CD4-positive, alpha-beta T cell treated with Interleukin-10 for 1 hour (primary cell): ENCODE measurements at places on chromosomes 5 and 9.

DNA sequence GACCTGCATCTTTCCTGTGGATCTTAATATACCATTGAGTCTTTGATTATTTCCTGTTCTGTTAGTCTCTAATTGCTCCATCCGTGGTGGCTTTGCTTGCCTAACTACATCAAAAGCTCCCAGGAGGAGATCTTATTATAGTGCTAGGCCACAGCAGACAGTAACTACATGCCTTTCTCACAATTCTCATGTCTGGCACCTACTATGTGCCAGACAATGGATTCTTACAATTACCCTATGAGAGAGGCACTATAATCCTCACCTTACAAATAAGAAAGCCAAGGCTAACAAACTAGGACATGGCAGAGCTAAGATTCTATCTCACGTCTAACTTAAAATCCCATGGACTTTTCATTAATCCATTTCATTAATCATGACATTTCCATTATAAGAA, 70.3 kb upstream of the TARS1 start:
- no peak for DNase-seq

- no peak for DNase-seq
Observed at GRCh38 chr5:135016861-135017290, 17.2 kb downstream of the PITX1 start.

DNA sequence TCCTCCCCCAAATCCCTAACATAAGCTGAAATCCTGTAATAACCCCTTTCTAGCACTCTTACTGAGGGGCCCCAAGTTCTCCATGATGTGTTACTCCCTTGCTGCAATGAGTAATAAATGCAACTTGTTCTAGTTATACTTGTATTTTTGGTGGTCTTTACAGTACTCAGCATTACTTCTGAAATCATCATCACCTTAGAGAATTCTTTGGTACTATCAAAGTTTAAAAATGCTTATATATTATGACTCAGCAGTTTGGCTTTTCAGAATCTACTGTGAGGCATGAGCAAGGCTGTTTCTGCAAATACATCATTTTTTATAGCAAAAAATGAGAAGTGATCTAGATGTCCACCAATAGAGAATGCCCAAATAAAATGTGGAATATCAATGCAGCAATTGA, 20.7 kb upstream of the ROPN1L start:
- DNase-seq = no peak

- DNase-seq = no peak
Observed at GRCh38 chr9:91726406-91727100, 223.5 kb downstream of the ROR2 start.

DNA sequence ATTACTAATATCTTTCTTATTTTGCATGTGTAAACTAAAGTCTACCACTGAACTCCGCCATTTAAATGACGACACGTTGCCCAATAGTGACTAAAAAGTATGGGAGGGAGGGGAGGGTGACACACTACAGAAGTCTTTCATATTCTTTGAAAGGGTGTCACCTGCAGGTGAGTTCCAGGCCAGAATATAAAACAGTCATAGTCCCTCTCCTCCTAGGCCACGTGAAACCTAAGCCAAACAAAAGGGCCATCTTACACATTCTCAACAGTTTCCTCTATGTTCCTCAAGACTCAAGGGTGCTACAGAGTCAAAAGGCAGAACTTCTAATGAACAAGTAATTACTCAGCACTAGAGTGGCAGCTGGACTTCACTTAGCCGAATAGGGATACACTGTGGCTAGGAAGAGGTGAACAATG, 6.4 kb downstream of the CEMIP2 start:
- DNase-seq = peak; percentile 18

DNA sequence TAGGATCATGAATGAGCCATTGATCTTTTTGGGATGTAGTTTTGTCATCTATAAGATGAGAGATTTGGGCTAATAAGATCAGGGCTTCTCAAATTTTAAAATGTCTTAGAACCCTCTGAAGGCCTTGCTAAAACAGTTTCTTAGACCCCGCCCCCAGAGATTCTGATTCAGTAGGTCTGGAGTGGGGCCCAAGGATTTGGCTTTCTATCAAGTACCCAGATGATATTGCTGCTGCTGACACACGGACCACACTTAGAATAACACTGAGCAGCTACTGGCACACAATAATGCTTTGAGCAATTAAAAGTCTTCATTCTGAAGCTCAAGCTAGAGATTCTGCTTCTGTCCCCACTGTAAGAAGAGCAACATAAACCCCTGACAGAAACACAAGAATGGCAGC, 216.7 kb downstream of the SMARCA2 start:
- DNase-seq = no peak

DNA sequence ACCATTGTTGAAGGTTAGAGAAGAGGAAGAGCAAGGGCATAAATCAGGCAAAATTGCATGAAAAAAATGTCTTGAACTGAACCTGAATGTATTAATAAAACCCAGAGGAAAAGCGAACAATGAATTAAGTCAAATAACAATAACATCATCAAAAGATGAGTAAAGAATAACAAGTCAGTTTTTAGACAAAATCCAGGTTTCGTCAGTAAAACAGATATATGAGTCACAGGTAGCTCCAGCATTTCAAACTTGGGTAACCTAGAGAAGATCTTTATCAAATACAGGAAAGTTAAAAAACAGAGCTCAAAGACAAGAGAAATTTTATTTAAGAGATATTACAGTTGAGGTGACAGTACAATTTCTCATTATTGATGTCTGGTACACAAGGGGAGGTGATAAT, 332.4 kb downstream of the EFNA5 start:
- DNase-seq = no peak

GRCh38 chr9:99736291-99736690, 85.4 kb upstream of the NR4A3 start:
- no peak for DNase-seq

DNA sequence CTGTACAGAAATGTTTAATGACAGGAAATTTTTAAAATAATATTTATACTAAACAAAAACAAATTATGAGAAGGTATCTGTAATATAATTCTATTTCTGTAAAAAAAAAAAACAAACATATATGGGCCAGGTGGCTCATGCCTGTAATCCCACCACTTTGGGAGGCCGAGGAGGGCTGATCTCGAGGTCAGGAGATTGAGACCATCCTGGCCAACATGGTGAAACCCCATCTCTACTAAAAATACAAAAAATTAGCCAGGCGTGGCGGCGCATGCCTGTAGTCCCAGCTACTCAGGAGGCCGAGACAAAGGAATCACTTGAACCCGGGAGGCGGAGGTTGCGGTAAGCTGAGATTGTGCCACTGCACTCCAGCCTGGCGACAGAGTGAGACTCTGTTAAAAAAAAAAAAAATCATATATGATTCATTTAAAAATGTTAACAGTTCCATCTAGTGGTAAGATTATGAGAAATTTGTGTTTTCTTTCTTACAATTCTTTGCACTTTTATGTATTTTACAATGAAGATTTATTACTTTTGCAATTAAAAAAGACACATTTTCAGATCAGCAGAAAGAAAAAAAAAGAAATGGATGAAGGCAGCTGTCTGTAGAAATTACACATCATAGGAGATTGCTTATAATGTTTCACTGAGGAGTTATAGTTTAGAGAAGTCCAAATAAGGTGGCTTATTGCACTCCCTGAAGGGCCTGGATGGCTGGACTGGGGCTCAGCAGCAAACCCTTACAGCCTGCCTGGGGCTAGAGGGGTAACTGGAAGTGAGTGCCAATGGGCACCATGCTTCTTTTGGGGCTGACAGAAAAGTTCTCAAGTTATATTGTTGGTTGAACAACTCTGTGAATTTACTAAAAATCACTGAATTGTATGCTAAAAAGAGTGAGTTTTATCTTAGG, 20.3 kb downstream of the C9orf153 start:
- DNase-seq = no peak

- no peak for DNase-seq
Observed at GRCh38 chr5:160497878-160498277, 76.2 kb downstream of the PTTG1 start.

GRCh38 chr5:157821822-157822622, 36.9 kb downstream of the CLINT1 start:
- no peak for DNase-seq

- DNase-seq = peak; percentile 66
Observed at GRCh38 chr5:40436535-40437237, 243.0 kb upstream of the PTGER4 start.

DNA sequence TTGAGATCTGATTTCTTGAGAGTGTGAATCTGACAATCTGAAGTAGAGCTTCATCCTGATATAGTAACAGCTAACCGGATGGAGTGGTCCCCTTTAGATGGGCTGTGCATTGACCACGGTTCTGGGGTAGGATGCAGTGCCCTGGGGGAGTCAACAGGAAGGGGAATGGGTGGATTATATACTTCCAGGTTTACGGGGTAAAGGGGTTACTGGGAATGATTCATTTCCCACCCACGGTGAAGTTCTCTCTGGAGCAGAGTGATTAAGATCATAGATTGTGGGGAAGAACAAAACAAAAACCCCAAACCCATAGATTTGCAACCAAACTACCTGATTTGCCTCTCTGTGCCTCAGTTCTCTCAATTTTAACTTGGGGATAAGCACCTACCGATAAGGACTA, 1.5 kb upstream of the B4GALT7 start:
- no peak for DNase-seq

DNA sequence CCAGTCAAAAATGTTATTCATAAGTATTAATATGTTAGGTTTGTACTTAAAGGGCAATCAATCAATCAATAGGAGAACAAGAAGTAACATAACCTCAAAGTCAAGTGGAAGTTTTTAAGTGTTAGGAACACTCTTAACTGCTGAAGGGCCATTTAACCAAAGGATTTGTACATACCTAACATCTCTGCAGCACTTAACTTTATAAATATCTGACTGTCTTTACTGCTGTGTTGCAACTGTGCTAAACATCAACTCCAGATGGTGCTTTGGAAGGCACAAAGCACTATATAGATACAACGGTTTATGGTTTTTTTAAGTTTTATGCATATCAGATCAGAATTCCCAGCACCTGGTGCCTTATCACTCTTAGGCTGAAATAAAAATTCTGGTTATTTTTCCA, 604.9 kb upstream of the PTGER4 start:
- DNase-seq = no peak

DNA sequence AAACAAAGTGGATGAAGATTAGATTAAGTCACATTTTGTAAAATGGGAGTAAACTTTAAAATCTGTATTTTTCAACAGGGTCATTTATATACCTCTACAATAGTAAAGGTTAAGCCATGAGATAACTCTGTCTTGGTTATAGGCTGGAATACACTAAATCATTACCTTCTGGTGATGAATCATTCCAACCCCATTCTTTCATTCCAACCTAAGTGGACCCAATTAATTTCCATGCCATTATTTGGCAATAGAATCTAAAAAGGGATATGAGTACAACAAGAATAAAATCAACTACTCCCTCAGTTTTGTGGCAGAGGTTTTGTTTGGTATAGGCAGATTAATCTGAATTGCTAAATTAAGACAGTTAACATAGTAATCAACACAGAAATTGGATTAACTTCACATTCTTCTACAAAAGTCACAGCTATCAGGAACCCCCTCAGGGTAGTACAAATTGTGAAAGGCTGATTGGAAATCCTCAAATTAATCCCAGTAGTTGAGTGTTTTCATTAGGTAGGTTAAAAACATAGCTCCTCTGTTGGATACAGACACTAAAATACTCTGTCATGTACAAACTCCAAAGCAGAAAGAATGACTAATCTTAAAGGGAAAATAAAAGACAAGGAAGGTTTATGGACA, 54.2 kb downstream of the ELAVL2 start:
- DNase-seq = no peak

GRCh38 chr5:113293068-113293974, 141.5 kb downstream of the TSSK1B start:
- DNase-seq = no peak

DNA sequence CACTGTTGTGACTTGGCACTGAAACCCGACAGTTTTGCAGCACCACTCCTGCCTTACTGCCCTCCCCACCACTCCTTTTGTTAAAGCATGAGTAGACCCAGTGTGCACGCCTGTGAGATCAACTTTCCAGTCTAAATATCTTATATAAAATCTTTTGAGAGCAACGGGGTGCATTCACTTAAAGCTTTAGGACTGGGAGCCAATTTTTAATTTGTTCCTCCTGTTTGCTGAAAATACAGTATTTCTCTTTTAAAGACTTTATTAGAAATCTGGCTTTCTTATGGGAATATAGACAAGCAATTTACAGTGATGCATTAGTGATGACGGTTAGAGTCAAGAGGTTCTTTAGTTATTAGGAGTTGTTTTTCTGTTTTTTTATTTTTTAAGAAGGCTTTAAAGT, 397.5 kb downstream of the TMEM167A start:
- no peak for DNase-seq

- DNase-seq = no peak
Observed at GRCh38 chr5:172487671-172488070, 33.3 kb upstream of the SH3PXD2B start.

DNA sequence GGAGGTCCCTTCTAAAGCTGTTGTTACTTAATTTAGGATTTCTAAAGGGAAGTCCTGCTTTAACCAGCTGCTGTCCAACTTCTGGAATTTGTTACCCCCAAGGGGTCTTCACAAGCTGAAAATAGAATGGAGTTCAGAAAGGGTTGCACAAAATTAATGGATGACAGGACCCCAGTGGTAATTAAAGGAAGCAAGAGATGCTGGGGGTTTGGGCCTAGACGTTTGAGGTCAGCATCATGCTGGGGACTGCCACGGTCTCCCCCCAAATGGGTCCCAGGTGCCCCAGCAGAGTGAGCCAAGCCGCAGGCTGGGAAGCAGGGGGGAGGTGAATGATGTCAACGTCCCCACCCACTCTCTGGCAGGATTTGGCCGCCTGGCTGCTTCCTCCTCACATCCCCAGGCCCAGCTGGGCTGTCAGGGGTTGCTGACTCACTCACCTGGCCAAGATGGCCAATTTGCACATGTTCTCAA, 97.5 kb upstream of the ARAP3 start:
- no peak for DNase-seq

- no peak for DNase-seq
Observed at GRCh38 chr9:83537331-83538171, 650 bp downstream of the FRMD3 start.

- no peak for DNase-seq
Observed at GRCh38 chr5:136090319-136090718, 42.3 kb upstream of the SMAD5 start.

GRCh38 chr9:126170286-126170823, 156.3 kb upstream of the MVB12B start:
- no peak for DNase-seq

GRCh38 chr5:109038209-109038840, 290.6 kb downstream of the FER start:
- no peak for DNase-seq

- no peak for DNase-seq
Observed at GRCh38 chr9:76431601-76432000, 27.4 kb upstream of the GCNT1 start.

DNA sequence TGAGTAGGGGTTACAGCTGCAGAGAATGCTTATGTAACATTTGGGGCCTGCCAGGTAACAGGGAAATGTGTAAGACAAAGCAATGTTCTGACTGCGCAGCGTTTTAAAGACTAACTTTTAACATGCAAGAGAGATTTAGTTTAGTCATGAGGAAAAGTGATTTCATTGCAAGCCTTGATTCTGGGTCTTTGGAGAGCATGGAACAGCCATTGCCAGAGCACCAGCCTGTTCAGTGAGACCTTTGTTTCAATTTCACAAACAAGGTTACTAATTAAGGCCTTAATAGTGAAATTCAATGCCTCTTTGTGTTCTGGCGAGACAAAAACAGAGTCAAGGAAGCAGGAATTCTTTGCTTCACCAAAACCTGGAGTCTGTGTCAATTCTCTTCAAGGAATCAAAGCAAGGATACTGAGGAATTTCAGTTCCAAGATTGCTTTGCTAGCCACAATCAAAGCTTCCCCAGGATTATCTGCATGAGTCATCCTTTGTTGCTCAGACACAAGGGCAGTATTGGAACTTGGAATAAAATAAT, 14.4 kb downstream of the CKMT2 start:
- DNase-seq = no peak

- no peak for DNase-seq
Observed at GRCh38 chr5:88682131-88682530, 200.9 kb downstream of the MEF2C start.

- no peak for DNase-seq
Observed at GRCh38 chr9:69820955-69821788, 555 bp downstream of the CFAP95 start.
